Stimulated activated CD8-positive, alpha-beta memory T cell treated with anti-CD3 and anti-CD28 coated beads, Interleukin-7, amount 100 ng/mL, for 4 hours (primary cell): ENCODE measurements at places on chromosomes 2 and 18.

GRCh38 chr2:196481324-196481697, 158.2 kb upstream of the CCDC150 start:
- no peak for DNase-seq

- no peak for DNase-seq
Observed at GRCh38 chr2:232850039-232850438, 20.0 kb upstream of the SNORC start.

- DNase-seq, result no peak
Observed at GRCh38 chr2:69021727-69022126, 8.7 kb downstream of the ANTXR1 start.

- DNase-seq, result no peak
Observed at GRCh38 chr2:98280376-98281102, 65.7 kb upstream of the CNGA3 start.

DNA sequence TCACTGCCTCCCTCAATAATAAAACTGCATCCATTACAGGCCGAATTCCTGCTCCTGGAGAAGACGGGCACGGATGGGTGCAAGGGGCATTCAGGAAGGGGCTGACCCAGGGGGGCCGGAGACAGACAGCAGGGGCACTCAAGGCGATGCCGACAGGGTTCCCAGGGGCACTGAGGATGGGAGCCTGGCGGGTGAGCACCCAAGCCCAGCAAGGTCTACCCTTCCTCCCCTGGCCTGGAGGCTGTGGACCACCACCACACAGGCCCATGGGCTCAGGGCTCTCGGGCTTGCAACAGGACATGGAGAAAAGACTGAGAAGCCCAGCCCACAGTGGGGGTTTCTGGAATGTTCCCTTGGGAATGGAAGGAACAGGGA, 104.7 kb upstream of the ODC1 start:
- DNase-seq, result no peak

DNA sequence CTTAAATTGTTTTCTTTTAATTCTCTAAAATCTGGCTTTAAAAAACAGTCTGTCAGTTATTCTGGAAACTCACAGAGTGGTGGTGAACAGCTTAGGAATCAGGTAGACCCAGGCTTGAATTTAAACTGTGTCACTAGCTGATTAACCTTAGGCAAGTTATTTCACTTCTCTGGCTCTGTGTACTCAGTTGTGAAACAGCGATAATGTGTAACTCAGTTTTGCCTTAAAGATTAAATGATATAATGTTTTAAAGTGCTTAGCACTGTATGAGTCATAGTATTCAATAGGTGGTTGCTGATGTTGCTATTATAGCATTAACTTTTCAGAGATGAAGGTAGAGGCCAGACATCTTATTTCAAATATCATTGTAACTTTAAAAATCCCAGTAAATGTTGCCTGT, 40.7 kb downstream of the PKP4 start:
- DNase-seq, result no peak

DNA sequence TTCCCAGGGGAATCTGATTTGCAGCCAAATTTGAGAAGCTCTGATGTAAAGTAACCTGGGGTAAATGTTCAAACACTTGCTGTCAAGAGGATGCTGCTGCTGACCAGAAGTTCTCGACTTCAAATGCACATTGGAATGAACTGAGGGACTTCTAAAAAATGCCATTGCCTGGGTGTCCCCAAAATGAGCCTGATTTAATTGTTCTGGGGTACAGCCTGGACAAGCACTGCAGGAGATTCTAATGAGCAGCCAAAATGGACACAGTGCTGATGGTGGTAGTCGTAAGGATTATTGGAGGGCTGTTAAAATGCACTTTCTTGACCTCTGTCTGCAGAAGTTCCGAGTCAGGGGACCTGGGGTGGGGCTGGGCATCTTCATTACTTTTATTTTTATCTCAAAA, 49.5 kb downstream of the LIPG start:
- DNase-seq, result no peak

DNA sequence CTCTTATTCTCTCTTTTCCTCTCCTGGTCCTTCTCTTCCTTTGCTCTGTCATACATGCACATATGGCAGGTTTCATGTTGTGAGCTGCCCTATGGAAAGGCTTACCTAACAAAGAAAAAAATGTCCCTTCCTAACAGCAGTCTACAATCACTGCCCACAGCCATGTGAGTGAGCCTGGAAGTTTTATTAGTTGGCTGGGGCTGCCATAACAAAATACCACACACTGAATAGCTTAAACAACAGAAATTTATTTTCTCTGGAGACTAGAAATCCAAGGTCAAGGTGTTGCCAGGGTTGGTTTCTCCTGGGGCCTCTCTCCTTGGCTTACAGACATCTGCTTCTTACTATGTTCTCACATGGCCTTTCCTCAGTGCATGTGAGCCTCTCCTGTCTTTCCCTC, 142.1 kb downstream of the TRIB2 start:
- DNase-seq, result no peak

DNA sequence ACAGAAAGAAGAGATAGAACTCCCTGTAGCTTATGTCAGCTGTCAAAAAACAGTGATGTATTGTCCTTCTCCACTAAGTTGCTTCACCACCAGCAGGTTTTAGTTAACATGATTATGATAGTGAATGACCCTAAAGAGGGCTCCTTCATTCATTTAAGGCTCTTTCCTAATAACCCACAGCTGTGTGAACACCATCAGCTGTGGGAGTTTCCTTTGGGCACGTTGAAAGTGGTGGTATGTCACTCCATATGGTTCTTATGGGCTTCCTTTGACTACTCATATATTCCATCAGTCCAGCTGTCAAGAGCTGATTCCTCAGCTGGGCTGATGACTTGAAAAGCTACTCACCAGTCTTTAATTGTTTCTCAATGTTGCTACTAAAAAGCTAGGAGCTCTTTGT, 210.3 kb downstream of the UBE2E3 start:
- DNase-seq, result no peak

GRCh38 chr2:127884436-127884835, 1.3 kb downstream of the AMMECR1L start:
- no peak for DNase-seq

GRCh38 chr18:47983055-47983454, 52.6 kb upstream of the SMAD2 start:
- DNase-seq, result no peak

DNA sequence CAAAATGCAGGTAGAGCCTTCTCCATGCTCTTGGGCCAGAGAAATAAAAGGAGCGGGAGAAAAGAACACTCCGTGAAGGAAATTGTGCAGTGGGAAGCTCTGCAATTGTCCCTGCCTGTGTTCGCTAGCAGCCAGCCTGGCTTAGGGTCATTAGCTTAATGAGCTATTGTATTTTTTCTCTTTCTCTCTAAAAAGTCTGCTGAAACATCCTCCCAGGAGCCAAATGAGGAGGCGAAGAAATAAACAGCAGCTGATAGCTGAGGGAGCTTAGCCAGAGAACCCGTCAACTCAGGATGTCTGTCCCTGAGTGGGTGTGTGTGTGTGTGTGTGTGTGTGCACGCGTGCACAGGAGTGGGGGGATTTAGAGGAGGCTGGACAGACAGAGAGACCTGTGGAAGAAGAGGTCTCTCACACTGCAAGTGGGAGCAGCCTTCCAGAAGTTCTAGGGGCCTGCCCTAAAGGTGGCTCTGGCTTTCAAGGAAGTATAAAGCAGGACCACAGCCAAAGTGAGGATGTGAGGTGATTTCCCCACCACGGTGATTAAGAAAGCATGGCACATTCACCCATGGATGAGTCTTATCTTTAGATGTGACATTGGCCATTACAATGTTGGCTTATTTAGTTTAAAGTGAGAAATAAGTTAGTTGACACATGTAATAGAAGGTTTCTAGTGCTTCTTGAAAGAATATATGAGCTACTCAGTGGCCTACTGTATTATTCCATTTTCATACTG, 690.4 kb downstream of the RNF144A start:
- no peak for DNase-seq

- DNase-seq, result no peak
Observed at GRCh38 chr2:237540823-237541222, 25.6 kb upstream of the PRLH start.

GRCh38 chr2:216188956-216189355, 79.8 kb downstream of the XRCC5 start:
- DNase-seq, result no peak

GRCh38 chr2:118310681-118311429, 222.6 kb downstream of the INSIG2 start:
- DNase-seq, result no peak

DNA sequence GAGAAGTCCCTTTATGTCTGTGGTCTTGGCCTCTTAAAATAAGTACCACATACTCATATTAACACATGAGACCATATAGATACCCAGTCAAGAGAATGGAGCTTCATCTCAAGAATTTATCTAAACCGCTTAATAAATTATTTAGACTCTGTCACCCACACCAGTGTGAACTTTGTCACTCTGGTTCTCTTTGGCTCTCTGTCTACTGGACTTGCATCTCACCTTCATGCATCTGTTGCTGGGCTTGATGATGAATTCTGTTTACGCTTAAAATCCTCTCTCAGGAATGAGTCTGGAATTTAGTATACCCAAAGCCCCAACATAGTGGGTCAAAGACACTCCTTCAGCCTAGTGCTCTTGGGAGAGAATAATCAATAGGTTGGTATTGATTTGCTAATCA, 73.9 kb downstream of the SETBP1 start:
- DNase-seq, result no peak

- DNase-seq, result no peak
Observed at GRCh38 chr2:136065907-136066306, 52.0 kb downstream of the CXCR4 start.

GRCh38 chr18:26813043-26813442, 52.5 kb downstream of the AQP4 start:
- DNase-seq, result no peak

GRCh38 chr2:116718451-116718850, 1096.0 kb upstream of the DDX18 start:
- no peak for DNase-seq

GRCh38 chr18:79322441-79322840, 73.3 kb upstream of the NFATC1 start:
- DNase-seq, result no peak

GRCh38 chr2:235917506-235917905, 250.7 kb downstream of the GBX2 start:
- no peak for DNase-seq

DNA sequence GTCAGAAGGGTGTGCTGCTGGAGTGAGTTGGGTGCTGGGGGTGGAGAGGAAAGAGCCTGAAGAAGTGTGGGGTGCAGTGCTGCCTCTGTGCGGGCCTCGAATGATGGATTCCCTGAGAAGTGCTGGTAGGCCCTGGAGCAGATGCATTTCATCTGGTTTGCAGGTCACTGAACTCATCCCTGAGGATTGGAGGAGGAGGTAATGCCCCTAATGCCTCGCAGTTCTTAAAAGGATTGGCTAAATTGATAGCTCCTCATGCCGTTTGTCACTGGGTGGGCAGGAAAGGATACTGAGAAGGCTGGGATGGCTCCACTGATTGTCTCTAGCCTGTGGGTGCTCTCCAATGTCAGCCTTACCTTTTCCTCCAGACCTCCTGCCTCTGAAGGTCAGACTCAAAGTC, 74.1 kb downstream of the CTIF start:
- no peak for DNase-seq

- no peak for DNase-seq
Observed at GRCh38 chr18:55302167-55302833, 285.7 kb downstream of the TCF4 start.

GRCh38 chr2:106963156-106963555, 77.2 kb upstream of the ST6GAL2 start:
- DNase-seq, result no peak

DNA sequence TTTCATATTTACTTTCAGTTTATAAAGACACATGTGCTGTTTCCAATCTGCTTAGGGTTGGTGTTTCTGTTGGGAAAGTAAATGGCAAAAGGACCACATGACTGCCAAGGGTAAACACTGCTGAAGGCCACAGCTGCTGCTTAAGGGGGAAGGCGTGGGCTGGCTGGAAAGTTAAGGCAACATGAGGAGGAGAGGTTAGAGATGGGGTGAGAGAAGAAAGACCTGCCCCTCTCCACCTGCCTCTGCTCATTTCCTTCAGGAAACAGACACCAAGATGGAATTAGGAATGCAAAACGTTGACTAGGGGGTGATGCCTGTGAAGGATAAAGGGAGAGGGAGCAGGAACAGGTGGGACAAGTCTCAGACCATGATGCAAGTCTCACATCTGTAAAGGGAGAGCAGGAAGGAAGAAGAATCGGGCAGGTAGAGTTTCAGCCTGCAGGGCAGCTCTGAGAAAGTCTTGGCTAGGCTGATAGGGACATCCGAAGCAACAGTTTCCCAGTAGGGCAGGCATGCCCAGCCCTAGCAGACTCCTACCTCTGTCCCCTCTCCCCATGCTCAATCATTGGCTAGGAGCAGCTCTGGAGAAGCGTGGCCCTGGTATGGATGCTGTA, 86.0 kb downstream of the CDC42EP3 start:
- peak; percentile 43 for DNase-seq

DNA sequence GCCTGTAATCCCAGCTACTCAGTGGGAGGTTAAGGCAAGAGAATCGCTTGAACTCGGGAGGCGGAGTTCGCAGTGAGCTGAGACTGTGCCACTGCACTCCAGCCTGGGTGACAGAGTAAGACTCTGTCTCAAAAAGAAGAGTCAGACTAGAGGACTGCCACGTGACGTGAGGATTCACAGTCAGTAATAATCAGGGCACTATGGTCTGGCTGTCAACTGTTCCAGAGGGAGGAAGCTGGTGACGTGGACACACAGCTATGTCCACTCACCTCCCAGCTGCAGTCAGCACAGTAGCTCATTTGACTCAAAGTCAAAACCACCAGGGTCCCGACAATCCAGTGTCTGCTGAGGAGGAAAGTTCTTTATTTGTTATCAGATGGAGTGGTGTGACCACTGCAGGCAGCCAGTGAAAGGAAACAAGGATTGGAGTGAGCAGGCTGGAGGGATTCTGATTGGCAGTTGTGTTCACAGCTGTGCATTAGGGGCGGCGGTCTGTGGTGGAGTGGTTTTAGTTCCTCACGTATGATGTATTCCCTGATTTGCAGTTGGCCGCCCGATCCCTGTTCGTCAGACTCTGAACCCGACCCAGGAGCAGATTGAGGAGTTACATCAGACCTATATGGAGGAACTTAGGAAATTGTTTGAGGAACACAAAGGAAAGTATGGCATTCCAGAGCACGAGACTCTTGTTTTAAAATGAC, 37.9 kb downstream of the MOGAT1 start:
- no peak for DNase-seq

- no peak for DNase-seq
Observed at GRCh38 chr2:59590798-59591197, 962.7 kb downstream of the BCL11A start.

DNA sequence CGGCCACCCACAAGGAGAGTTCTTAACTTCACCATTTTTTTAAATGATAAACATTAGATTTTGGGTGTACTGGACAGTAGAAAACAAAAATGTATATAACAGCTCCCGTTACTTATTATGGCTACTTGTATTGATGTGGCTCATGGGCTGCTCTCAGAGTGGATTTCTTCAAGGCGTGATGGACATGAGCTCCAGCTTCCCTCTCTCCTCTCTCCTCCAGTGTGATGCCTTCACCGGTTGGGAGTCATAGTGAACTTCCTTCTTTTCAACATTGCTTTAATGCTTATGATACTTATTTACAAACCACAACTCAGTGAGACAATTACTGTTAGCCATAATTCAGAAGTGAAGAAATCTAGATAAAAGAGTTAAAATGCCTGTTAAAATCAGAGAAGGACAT, 515.2 kb downstream of the RNF144A start:
- DNase-seq, result no peak
